Suppressor macrophage treated with lipopolysaccharide for 1 hour (primary cell): ENCODE measurements at places on chromosomes 12 and 14.

- no peak for DNase-seq
Observed at GRCh38 chr12:117363056-117363662, 1.7 kb upstream of the NOS1 start.

DNA sequence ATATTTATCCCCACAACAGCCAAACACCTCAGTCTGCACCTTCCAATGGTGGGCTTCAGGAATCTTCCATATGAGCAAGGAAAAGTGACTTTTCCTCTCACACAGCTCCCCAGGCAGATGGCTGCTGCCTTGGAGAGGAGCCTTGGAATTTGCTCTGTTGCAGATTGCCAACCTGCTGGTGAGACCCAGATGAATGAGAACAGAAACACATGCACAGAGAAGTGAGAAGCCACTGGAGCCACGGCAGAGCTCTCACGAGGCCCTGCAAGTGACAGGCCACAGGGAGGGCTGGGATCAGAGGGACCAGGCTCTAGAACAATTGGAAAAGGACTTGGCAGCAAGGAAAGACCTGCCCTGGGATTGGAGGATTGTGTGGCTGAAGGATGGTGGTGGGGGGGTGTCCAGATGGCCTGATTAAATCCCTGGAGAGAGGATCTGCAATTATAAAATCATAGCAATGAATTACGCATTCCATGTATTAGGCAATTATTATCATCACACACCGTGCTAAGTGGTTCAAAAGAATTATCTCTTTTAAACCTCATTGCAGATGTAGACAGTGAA, 84.9 kb upstream of the PWP1 start:
- DNase-seq, result no peak

DNA sequence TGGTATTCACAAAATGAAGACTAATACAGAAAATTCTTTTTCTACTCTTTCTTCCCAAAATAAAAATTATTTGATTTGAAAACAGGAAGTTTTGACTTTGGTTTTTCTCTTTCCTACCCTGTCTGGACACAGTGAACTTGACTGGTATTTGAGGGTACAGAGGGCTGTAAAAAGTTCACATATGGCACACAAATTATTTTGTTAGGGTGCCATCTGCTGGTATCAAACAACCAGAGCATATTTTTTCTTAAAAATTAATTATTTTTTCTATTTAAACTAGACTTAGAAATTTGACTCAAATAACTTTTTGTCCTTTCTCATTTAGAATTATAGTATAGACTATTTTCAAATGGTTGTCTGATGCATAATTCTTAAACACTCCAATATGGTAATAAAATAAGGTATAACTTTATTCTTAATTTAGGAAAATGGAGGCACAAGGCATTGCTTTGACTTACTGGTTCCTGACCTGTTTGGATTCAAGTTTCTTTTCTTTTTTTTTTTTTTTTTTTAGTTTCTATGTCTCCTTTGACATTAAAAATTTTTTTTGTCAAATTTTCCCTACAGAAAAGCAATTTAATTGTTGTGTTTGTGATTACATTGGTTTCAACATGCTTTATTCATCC, 390.6 kb downstream of the PRKD1 start:
- DNase-seq, result no peak

DNA sequence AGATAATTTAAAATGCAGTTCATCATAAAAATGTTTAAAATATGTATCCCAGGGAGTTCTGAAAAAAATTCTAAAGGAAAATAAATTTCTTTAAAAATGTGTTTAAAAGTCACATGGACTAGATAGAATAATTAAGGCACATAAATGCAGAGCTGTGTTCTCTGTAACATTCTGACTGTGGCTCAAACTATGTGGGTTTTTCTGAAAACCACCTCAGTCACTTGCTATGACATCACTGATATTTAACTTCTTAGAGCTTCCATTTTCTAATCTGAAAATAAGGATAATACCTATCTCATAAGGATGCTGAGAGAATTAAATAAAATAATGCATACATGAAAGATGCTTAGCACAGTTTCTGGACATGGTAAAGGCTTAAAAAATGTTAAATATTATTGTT, 107.3 kb downstream of the SLC41A2 start:
- DNase-seq, result no peak

DNA sequence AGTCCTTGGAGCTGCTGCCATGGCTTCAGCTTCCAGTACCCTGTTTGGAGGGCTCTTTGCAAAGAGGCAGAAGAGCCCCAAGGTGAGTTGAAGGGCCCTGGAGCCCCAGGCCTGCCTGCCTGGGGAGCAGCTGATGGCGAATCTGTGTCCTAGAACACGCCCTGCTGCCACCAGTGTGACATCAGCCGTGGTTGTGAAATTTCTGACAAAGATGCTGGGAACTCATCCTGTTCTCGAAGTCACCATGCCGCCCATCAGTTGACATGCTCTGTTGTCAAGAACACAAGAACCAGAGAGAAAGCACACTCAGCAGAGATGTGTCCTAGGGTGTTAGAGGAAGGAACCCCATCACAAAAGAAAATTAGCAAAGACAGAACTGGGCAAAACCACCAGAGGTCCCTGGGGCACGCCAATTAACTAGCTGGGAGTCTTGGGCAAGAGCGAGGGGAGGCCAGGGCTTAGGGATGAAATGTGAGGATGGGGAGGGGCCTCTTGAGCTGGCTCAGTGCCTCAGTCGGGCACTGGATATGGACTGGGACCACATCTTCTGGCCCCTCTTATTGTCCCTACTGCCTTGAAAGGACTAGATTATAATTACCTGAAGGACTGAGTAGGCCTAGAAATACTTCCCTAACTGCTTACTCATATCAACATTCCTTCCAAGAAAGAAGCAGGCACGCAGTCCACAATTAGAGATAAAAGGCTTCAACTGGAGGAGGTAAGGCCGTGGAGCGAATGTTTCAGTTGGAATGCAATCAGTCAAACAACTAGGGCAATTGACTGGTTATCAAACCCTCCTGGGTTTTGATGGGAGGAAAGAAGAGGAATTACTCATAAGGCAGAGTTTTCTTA, 163.1 kb downstream of the CACNA1C start:
- no peak for DNase-seq

- no peak for DNase-seq
Observed at GRCh38 chr12:110105986-110106385, 18.2 kb upstream of the IFT81 start.

DNA sequence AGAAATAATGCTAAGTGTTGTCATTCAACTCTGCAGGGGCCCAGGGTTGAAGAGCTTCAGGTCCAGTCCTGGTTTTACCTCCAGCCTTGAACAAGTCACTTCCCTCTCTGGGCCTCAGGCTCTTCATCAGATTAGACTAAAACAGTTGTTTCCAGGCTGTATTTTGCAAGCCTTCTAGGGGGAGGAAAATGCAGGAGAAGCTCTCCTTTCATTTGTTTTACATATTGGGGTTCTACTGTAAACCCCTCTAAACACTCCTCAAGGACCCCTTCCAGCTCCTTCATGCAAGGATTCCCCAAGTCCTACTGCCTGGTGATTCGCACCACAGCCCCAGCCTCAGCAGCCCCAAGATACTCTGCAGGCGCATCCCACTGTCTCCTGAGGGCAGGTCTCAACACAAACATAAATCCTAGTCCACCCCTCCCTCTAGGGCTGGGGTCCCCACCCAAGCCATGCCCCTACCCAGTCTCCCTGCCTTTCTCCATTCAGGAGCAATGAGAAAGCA, 2.7 kb downstream of the SDR9C7 start:
- peak; percentile 82 for DNase-seq

DNA sequence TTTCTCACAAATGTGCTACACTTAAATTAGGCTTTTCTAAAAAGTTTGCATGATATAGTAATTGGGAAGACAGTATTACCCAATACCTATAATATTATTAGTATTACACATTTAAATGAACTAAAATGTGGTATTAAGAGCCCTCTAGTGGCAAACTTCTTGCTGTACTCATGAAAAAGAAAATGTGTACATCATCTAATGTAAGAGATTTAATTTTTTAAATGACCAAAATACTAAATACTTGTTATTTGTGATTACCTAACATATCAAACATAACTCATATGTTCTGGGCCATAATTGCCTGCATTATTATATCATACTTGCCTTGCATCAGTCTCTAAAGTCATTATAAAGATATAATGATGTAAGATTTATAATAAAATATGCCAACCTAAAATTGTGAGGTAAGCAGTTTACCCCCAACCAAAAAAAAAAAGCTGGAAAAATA, 64.2 kb downstream of the DNAI7 start:
- peak; percentile 74 for DNase-seq

- DNase-seq, result no peak
Observed at GRCh38 chr12:67391034-67391433, 121.9 kb downstream of the CAND1 start.

DNA sequence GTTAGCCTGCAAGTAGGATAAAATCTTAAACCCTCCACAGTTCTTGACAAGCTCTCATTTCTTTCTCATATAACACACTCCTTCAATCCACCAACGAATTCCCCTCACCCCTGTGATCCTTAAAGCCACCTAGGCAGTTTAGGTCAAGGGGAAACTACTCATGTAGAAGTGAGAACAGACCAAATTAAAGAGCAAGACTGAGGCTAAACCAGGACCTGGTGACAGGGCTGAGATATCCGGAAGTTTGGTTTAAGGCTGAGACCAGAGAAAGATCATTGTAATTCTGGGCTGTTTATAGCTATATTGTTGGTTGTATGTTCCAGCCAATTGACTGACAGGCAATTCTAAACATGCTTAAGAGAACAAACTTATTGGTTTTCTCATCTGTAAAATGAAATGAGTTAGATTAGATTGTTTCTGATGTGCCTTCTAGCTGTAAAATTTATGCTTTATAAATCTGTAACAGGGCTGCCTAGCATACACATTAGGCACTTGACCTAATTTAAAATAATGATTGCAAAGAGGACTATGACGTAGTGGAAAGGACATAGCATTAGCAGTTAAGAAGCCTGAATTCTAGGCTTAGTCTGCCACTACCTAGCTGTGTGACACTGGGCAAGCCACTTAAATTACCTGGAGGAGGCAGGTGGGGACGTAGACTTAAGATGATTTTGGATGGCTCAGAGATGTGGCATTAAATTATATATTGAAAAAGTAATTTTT, 53.9 kb upstream of the PTGR2 start:
- no peak for DNase-seq

DNA sequence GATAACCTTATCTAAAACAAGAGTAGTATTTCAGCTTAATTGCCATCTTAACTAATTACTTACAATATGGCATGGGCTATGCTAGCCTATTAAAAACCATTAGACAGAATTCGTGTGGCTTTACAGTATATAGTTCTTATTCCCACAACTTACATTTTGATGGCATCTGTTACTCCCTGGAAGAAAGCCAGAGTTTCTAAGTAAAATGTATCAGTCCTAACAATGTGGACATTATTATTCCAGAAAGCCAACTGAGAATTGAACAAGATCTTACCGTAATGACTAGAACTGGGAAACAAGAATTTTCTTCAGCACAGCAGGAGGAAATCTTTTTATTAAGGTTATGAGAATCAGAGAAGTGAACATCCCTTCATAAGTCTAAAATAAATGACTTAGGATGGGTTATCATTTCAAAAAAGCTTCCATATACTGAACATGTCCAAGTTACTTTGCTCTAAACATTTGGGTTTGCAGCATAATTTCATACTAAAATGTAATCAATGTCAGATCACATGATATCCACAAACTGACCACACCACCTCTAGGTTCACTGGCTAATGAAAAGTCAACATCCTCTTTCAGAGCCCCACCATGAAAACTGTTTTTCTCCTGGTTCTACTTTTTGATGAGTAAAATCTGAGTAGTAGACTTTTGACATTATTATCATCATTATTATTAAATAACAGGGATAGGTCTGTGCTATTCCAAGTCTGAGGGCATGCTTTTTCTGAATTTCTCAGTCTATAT, 179.7 kb downstream of the SSPN start:
- no peak for DNase-seq

GRCh38 chr12:75041472-75041871, 168.2 kb downstream of the KCNC2 start:
- no peak for DNase-seq

DNA sequence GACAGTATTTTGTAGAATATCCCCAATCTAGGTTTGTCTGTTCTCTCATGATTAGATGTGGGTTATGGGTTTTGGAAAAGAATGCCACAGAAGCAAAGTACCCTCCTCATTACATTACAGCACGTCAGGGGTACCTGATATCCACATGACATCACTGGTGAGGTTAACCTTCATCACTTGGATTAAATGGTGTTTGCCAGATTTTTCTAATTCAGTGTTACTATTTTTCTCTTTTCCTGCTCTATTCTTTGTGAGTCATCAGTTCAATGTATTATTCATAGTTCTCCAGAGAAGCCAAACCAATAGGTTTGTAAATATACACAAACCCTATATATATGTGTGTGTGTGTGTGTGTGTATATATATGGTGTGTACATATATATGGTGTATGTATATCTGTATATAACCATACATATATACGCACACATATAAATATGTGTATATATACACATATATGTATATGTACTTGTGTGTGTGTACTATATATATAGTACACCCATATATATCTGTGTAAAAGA, 131.4 kb downstream of the LMNTD1 start:
- no peak for DNase-seq
